MCF 10A (cell line): ENCODE measurements at places on chromosomes 16 and 17. TPM values are rescaled to one million over a fixed set of nuclear protein-coding genes. Genes with fewer than 3 reads are reported as not detected.

The CCDC182 gene
- total RNA-seq = not detected in 2 replicates

The STAT3 gene
- 89.2 and 115 TPM in 2 replicates for total RNA-seq

The GPRC5B gene
- not detected in 2 replicates for total RNA-seq

The FLYWCH1 gene
- 76.3 and 86.2 TPM in 2 replicates for total RNA-seq

The KRTAP1-1 gene
- total RNA-seq = not detected in 2 replicates

The P2RX1 gene
- total RNA-seq = not detected in 2 replicates

The ZPBP2 gene
- total RNA-seq = not detected in 2 replicates

The PARD6A gene
- total RNA-seq = 3.2 and 4.5 TPM in 2 replicates

The MT4 gene
- total RNA-seq = not detected in 2 replicates

The FLOT2 gene
- 98.5 and 126 TPM in 2 replicates for total RNA-seq

The ALOX12B gene
- total RNA-seq = 1.3 TPM in 1 of 2 replicates, not detected in the other

The PPL gene
- 49.1 and 50.1 TPM in 2 replicates for total RNA-seq

The ADAM11 gene
- total RNA-seq = 0.16 and 0.56 TPM in 2 replicates

The WFDC1 gene
- total RNA-seq = not detected in 2 replicates

The ZNF207 gene
- total RNA-seq = 167 and 179 TPM in 2 replicates

The TBC1D3L gene
- 11.3 and 13.9 TPM in 2 replicates for total RNA-seq

The LRRC3C gene
- total RNA-seq = not detected in 2 replicates

The CARD14 gene
- total RNA-seq = 0.20 TPM in 1 of 2 replicates, not detected in the other

The CFAP97D1 gene
- not detected in 2 replicates for total RNA-seq

The SCGB1C2 gene
- total RNA-seq = not detected in 2 replicates

The LITAFD gene
- not detected in 2 replicates for total RNA-seq

The SHBG gene
- 0.35 and 1.1 TPM in 2 replicates for total RNA-seq

The LDHD gene
- total RNA-seq = 0.15 and 0.30 TPM in 2 replicates

The SUMO2 gene
- total RNA-seq = 186 and 194 TPM in 2 replicates

The ELMO3 gene
- total RNA-seq = 9.6 and 12.0 TPM in 2 replicates

The AIPL1 gene
- not detected in 2 replicates for total RNA-seq
